Head of caudate nucleus (tissue), 42 donors: ENCODE measurements at places on chromosomes 2 and 18.

- no peak for DNase-seq
Observed at GRCh38 chr2:84925336-84925723, 19.9 kb downstream of the TMSB10 start.

- DNase-seq = peak; percentile 67
Observed at GRCh38 chr2:54176577-54176976, 61.2 kb downstream of the ACYP2 start.

GRCh38 chr2:199216253-199216652, 241.5 kb downstream of the SATB2 start:
- no peak for DNase-seq

- no peak for DNase-seq
Observed at GRCh38 chr2:68403199-68403644, 38.1 kb downstream of the PLEK start.

DNA sequence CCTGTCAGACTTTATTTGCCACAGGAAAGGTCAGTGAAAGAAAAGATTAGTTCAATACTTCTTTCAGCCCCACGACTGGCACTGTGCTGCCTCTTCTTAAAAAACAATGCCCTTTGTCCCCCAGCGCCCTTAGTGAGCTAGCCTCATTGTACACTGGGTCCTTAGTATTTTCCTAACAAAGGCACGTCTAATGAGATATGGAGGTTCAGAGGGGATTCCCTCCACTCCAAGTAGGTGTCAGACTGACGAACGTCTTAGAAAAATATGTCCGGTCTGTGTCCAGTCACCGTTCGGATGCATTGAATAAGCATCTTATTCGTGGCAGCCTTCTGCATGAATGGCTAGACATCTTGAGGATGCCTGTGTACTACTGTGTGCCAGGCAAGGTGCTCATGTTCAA, 1.1 kb downstream of the FECH start:
- peak; percentile 48 for DNase-seq

DNA sequence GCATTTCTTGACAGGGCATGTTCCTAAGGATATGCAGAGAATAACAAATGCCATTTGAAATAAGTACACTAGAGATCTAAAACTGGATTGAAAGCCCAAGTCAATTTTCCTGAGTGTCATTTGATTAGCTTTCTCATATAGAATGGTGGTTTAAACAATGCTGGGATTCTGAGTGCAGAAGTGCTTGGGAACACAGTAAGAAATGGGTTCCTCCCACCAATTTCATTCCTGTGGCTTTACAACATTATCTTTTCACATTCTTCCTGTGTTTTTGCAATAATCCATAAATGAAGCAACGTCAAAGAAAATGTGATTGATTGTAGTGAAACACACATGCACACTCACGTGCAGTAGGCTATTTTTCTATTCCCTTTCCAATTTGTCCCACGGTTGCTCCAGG, 1858.4 kb upstream of the PIK3C3 start:
- no peak for DNase-seq

DNA sequence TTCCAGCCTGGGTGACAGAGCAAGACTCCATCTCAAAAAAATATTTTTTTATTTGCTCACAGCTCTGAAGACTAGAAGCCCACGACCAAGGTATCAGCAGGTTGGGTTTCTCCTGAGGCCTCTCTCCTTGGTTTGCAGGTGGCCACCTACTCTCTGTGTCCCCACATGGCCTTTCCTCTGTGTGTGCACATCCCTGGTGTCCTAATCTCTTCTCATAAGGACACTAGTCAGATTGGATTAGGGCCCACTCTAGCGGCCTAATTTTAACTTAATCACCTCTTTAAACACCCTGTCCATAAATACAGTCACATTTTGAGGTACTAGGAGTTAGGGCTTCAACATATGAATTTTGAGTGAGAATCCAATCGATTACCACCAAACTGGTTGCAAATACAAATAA, 2.0 kb upstream of the RAB3GAP1 start:
- no peak for DNase-seq

GRCh38 chr18:76410660-76411417, 84.2 kb downstream of the ZNF516 start:
- DNase-seq = no peak

- no peak for DNase-seq
Observed at GRCh38 chr18:9696112-9696511, 12.0 kb upstream of the RAB31 start.

- no peak for DNase-seq
Observed at GRCh38 chr2:1967242-1968208, 223.2 kb upstream of the PXDN start.
